Fibroblast of the aortic adventitia (primary cell): ENCODE measurements at places on chromosomes 5 and 9.

- no peak for DNase-seq
Measured at GRCh38 chr5:164146223-164146622, 640.8 kb downstream of the MAT2B start.

- no peak for DNase-seq
Measured at GRCh38 chr5:117095346-117096332, 521.0 kb upstream of the SEMA6A start.

GRCh38 chr5:56734091-56734694, 81.2 kb upstream of the MAP3K1 start:
- no peak for DNase-seq

GRCh38 chr5:178524093-178524882, 65.9 kb downstream of the COL23A1 start:
- DNase-seq, result no peak

GRCh38 chr9:101376111-101376848, 8.5 kb downstream of the BAAT start:
- DNase-seq, result peak; percentile 75

GRCh38 chr5:78778538-78778937, 130.0 kb upstream of the LHFPL2 start:
- peak; percentile 78 for DNase-seq

DNA sequence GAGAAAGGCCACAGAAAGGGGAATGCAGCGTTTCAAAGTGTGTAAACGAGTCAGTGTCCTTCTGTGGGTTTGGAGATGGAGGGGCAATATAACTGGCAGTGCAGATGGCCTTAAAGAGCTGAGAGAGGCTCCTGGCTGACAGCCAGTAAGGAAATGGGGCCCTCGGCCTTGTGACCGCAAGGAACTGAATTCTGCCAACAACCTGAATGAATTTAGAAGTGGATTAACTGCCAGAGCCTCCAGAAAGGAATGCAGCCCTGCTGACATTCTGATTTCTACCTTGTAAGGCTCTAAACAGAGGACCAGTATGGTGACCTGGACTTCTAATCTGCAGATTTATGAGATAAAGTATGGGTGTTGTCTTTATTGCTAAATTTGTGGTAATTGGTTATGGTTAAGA, 17.5 kb upstream of the NREP start:
- peak; percentile 61 for DNase-seq

DNA sequence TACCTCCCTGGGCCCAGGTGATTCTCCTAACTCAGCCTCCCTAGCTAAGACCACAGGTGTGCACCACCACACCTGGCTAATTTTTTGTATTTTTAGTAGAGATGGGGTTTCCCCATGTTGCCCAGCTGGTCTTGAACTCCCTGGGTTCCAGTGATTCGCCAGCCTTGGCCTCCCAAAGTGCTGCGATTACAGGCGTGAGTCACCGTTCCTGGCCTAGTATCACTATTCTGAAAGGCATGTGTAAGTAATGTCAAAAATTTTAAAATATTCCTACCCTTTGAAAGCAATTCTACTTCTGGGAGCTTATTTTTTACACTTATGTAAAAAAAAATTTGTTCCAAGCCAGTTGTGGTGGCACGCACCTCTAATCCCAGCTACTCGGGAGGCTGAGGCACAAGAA, 27.1 kb upstream of the TLE1 start:
- no peak for DNase-seq

- peak; percentile 61 for DNase-seq
Measured at GRCh38 chr5:59099270-59099994, 516.6 kb downstream of the RAB3C start.

- DNase-seq, result peak; percentile 17
Measured at GRCh38 chr5:171272996-171273970, 35.8 kb upstream of the TLX3 start.

GRCh38 chr5:14265570-14265969, 122.4 kb downstream of the TRIO start:
- DNase-seq, result peak; percentile 83

DNA sequence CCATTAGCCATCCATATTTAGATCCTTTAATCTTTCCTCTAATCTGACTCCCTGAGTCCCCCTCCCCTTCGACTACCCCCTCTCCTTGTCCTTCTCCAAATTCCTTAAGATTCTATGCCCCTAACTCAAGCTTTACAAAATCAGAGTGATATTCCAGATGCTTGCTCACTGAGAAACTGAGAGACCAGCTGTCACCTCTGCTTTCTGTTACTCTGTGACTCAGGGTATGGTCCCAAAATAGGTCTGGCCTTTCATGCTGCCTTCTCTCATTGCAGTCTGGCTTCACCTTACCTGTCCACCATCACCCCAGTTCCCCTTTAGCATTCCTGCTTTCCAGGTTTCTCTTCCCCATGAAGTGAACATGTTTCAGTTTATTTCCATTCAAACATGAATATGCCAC, 383.3 kb upstream of the SLC30A5 start:
- no peak for DNase-seq

DNA sequence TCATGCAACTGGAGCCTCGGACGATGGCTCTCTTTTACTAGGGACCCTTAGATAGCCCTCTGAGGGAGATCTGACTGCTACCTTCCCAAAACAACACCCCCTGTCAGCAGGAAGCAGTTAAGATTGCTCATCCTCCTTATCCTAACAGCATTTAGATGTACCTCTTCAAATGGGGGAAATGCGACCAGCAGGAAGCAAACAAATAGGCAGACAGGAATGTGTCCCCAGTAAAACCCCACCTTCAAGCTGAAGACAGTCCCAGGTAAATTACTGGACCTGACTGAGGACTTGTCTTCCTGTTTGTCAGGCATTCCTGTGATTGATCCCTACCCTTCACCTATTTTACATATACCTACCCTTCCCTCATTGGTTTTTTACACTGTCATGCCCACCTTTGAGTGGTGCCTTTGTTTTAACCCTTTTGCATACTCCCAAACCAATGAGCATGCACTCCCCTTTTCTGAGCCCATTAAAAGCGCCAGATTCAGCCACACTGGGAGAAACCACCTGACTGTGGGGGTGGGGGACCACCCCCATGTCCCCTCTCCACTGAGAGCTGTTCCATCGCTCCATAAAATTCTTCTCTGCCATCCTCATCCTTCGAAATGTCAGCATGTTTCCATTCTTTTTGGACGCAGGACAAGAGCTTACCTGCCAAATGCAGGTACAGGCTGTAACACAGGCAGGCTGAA, 954.0 kb upstream of the CDH6 start:
- DNase-seq, result no peak

GRCh38 chr5:111556501-111556900, 44.2 kb upstream of the STARD4 start:
- no peak for DNase-seq

DNA sequence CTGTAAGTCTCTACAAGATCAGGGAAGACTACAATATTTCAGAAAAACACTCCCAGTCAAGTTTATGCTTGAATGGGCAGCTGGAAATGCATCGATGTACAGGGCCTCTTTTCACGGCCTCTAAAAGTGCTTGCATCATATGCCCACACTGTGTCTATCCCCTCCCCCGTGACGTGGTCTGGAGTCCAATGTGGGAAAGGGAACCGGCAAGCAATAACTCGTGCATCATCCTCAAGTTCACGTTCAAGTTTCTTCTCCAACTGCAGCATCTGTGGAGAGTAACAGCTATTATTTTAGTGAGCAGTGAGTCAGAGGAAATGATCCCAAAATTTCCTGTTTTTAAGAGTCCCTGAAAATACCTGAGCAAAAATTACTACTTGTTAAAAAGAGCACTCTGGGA, 22.3 kb downstream of the ATPSCKMT start:
- peak; percentile 49 for DNase-seq

DNA sequence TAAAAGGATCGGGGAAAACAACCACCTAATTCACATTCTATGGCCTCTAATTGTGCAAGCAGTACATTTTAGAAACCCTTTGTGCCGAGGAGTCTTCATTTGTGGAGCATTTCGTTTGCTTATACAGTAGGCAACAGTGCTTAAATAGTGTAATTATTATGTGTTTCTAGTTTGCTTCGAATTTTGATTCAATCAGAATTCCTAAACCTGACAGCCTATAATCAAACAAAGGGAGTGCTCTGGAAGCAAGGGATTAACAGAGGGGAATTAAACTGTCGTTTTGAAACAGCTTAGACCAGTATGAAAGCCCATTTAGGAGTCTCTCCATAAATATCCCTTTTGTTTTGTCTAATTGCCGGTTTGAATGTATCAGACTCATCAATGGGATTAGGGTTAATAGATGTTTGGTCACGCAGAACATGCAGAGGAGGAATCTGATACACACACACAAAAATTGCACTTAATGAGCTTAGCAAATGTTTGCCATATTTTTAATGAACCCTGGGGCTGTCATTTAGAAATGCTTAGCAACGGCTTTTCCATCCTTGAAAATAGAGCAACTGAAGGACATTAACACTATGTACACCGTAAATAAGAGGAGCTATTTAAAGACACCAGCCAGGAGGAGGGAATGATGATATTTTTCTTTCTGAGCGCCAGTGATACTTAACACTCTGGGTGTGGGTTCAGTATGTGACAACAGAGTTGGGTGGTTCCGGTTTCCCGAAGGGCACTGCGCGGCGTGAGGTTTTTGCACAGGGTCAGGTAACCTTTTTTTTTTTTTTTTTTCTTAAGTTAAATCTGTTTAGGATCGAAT, 404.7 kb downstream of the TLE4 start:
- no peak for DNase-seq

GRCh38 chr9:133512253-133513213, 12.2 kb downstream of the MYMK start:
- no peak for DNase-seq

DNA sequence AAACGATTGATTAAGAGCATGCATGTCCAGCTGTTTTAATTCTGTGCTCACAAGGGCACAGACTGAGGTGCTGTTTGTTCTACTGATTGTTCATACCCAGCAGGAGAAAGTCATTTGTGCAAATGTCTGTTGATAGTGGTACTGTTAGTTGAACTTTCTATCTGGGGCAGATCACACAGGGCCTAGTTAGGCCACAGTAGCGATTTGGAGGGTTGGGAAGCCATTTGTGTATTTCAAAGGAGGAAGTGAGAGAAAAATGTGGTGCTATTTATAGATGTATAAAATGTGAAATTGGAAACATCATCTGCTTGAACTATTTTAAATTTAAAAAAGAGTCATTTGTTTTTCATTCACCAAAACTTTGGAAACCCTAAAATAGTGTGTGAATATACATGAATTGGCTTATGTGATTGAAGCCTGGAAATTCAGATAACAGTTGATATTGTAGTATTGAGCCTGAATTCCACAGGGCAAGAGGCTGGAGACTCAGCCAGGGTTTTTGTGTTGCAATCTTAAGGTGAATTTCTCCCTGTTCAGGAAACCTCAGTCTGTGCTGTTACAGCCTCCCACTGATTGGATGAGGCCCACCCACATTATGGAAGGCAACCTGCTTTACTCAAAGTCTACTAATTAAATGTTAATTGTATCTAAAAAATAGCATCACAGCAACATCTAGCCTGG, 162.0 kb upstream of the CDKN2B start:
- DNase-seq, result peak; percentile 44

GRCh38 chr9:106075236-106075959, 381.1 kb downstream of the TMEM38B start:
- no peak for DNase-seq

- DNase-seq, result peak; percentile 30
Measured at GRCh38 chr9:111662576-111663300, 1.3 kb downstream of the GNG10 start.

GRCh38 chr9:130194378-130194932, 22.3 kb downstream of the NCS1 start:
- no peak for DNase-seq

DNA sequence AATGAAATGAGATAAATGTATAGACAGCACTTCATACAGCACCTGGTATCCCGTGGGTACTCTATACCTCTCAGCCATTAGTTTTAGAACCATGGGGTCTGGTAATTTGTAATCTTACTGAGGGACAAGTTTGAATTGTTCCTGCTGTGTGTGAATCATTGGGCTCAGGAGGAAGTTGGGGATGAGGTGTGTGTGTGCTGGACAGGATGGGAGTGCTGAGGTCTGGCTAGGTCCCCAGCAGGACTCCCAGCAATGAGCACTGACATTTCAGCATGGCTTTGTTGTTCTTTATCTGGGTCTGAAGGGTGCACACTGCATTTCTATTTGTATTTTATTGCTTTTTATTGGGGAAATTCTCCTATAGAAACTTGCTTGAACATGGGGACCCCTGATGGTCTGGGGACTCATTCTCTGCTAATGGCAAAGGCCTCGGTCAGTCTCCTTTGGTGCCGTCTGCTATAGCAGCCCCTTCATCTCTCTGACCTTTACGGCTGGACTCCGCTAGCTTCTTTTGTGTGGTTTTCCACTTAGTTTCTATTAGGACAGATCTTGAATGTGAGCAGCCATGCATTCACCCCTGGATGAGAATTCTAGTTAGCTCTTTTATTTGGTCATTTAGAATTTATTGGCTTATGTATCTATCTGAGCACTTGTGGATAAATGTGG, 98.1 kb downstream of the SREK1 start:
- DNase-seq, result no peak

- DNase-seq, result peak; percentile 83
Measured at GRCh38 chr5:140202078-140202477, 27.1 kb downstream of the CYSTM1 start.

DNA sequence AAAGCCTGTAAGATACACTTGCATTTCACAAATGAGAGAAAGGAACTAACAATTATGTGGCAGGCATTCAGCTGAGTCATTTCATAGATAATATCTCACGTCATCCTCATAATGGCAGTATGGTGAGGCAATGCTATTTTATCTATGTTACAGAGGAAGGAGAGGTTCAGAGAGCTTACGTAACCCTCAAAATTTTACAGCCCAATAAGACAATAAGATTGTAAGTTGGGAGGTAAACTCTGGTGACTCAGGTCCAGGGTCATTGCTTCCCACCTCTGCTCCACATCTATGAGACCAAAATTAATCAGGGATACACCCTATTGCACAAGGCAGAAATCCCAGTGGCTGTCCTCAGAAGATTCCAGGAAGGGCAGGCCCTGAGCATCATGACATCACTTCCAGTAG, 309.7 kb downstream of the NSG2 start:
- peak; percentile 96 for DNase-seq

GRCh38 chr9:94140791-94141790, 56.8 kb downstream of the PTPDC1 start:
- peak; percentile 36 for DNase-seq

GRCh38 chr5:38601863-38602298, 45.4 kb upstream of the LIFR start:
- no peak for DNase-seq

GRCh38 chr5:42944989-42945388, 95.1 kb downstream of the ANXA2R start:
- DNase-seq, result peak; percentile 93

DNA sequence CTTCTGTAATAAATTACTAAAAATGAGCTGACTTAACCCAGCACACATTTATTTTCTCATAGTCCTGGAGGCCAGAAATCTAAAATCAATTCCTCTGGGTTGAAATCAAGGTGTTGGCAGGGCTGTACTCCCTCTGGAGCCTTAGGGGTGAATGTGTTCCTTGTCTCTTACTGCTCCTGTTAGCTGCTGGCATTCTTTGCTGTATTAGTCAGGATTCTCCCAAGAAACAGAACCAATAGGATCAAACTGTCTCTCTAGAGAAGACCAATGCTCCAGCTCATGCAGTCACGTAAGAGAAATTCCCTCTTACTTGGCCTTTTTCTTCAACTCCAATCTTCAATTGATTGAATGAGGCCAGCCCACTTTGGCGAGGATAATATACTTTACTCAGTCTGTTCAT, 15.3 kb upstream of the CD180 start:
- DNase-seq, result peak; percentile 79

- DNase-seq, result no peak
Measured at GRCh38 chr5:134714541-134714940, 23.8 kb upstream of the CAMLG start.
